ENCODE measurements at places on chromosomes 5 and 9. TPM values are rescaled to one million over a fixed set of nuclear protein-coding genes. Genes with fewer than 3 reads are reported as not detected.

Gene SHC3
- total RNA-seq: 0.64 TPM

Gene BAAT
- total RNA-seq: 0.09 TPM

Gene CDC20B
- not detected for total RNA-seq

Gene IFNA4
- not detected for total RNA-seq

Gene FCN2
- not detected for total RNA-seq

Gene IFNA13
- not detected for total RNA-seq

Gene SHISAL2B
- total RNA-seq: 10.4 TPM

Gene ORM2
- total RNA-seq: not detected

Gene CD72
- 0.56 TPM for total RNA-seq

Gene TRIM14
- 2.7 TPM for total RNA-seq

Gene STKLD1
- total RNA-seq: 0.58 TPM

Gene FYB1
- not detected for total RNA-seq

Gene GABRB2
- total RNA-seq: 0.58 TPM

Gene IL33
- total RNA-seq: not detected

Gene HAVCR2
- 0.19 TPM for total RNA-seq

Gene REEP2
- total RNA-seq: 17.4 TPM

Gene DOCK2
- total RNA-seq: 1.1 TPM

Gene C9orf78
- 42.2 TPM for total RNA-seq

Gene TAF11L10
- not detected for total RNA-seq

Gene WNK2
- 16.7 TPM for total RNA-seq

Gene BHMT
- total RNA-seq: 0.45 TPM

Gene SOX30
- total RNA-seq: 0.17 TPM

Gene PCSK5
- 30.0 TPM for total RNA-seq

Gene PGM5
- 2.0 TPM for total RNA-seq

Gene POLE3
- total RNA-seq: 48.2 TPM

Gene SPATA31D4
- not detected for total RNA-seq

Gene BRINP1
- total RNA-seq: 0.62 TPM

Gene MLLT3
- total RNA-seq: 23.8 TPM

Gene CNTNAP3
- 21.8 TPM for total RNA-seq

Gene GRXCR2
- total RNA-seq: not detected

Gene PNPLA7
- total RNA-seq: 0.13 TPM

Gene FSTL4
- 2.3 TPM for total RNA-seq

Gene NR4A3
- 0.26 TPM for total RNA-seq

Gene SPAAR
- total RNA-seq: not detected

Gene TRIM23
- total RNA-seq: 16.6 TPM

Gene NPDC1
- total RNA-seq: 31.3 TPM
